ENCODE measurements at places on chromosomes 7 and 10.

- DNase-seq = no peak
Observed at GRCh38 chr7:149735181-149735602, 38.2 kb downstream of the ZNF467 start.

DNA sequence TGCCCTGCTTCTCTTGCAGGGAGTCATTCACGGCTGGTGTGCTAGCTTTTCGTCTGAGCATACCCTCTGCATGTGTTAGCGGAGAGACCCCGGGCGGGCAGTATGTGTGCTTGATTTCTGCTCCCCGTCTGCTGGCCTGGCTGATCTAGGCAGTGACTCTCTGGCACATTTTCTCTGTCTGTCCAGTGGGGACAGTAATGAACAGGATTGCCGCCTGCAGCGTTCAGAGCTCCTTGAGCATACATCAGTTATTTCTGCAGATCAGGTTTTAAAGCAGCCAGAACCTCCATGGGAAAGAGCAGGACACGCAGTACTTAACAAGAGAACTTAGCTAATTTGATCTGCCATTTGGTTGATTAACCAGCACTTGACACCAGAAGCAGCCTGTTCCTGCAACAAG is 242.5 kb downstream of the CELF2 start:
- no peak for DNase-seq

- no peak for DNase-seq
Observed at GRCh38 chr7:70788276-70788675, 343.7 kb upstream of the GALNT17 start.

- no peak for DNase-seq
Observed at GRCh38 chr10:34184939-34185386, 630.1 kb downstream of the PARD3 start.

DNA sequence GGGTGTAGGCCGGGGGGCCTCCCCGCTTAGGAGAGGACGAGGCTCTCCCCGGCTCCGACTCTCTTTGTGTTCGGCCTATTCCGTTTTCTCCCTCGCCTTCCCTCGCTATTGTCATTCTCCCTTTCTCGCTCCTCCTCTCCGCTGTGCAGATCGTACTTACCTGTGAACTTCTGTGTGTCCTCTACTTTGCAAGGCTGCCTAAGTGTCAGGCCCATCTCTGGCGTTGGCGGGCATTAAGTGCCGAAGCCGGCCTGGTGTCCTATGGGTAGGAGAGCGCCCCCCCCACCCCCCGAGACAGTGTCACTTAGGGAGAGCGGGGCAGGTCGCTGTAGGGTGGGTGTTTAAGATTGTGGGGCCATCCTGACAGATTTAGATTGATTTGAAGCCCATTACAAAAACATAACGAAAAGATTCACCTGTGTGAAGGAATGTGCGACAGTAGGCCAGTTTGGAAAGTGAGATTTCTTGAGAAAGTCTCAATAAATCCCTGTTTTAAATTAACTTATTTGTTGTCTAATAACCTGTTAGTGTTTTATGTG is 579 bp downstream of the RBM33 start:
- DNase-seq = peak; percentile 12

GRCh38 chr10:60031183-60031582 is 124.8 kb upstream of the CCDC6 start:
- no peak for DNase-seq

- no peak for DNase-seq
Observed at GRCh38 chr7:29265208-29265923, 70.8 kb downstream of the CHN2 start.

- DNase-seq = no peak
Observed at GRCh38 chr10:15197276-15197675, 28.8 kb upstream of the NMT2 start.

GRCh38 chr7:70242826-70243225 is 644.6 kb downstream of the AUTS2 start:
- DNase-seq = no peak

DNA sequence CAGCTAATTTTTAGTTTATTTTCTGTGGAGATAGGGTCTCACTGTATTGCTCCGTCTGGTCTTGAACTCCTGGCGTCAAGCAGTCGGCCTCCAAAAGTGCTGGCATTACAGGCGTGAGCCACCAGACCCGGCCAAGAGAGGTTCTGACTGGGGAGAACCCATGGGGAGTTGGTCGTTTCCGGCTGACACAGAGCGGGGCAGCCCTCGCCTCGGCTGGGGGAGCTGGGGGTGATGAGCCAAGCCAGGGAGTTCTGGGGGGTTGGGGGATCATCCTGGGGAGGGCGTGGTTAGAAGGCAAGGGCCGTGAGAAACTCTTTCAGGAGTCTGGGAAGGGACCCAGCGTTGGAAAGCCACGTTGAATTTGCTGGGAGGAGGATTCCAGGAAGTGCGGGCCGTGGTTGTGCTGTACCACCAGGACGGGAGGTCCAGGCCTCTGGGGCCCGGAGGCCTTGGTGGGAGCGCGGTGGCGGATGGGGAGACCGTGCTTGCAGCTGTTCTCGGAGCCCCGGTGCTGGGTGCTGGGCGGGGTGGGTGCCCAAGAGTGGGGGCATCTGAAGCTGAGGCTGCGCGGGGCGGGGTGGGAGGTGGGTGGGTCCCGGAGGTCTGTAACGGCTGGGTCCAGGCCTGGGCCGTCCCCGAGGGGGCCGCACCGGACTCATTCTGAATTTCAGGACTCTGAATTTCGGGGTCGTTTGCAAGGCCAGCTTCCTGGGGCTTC is 8.4 kb upstream of the ZNF853 start:
- no peak for DNase-seq

- DNase-seq = no peak
Observed at GRCh38 chr10:62818426-62819011, 2.4 kb upstream of the EGR2 start.
